Pulmonary artery endothelial cell (primary cell): ENCODE measurements at places on chromosomes 13 and 19.

DNA sequence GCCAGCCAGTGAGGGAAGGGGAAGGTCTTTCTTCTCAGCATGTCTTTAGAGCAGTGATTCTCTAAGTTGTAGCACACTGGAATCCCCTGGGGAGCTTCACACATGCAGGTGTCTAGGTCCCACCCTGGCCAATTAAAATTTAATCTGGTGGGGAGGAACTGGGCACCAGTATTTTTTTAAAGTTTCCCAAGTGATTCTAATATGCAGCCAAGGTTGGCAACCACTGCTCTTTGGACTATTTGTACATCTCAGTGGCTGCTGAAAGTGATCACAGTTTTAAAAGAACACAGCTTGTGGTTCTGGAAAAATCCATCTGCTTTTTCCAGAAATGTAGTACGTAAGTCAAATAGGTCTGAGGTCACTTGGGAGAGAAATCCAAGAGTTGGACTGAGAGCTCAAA lies 10.7 kb upstream of the KATNAL1 start:
- no peak for DNase-seq

DNA sequence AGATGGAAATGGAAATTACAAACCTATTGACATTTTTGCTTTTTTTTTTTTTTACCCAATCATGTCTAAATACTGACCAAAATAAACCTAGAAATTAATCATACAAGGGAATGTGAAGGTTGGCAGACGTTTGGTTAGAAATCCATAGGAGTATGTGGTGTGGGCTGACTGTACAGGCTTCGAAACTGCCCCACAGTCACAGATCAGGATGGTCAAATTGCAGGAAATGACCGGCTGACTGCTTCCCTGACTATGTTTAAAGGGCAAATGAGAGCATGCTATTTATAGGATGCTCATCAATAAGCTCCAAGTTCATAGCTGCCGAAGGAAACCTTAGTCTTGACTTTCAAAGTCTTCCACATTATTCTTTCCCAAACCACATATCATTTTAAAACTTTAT lies 118.4 kb downstream of the COG6 start:
- no peak for DNase-seq

DNA sequence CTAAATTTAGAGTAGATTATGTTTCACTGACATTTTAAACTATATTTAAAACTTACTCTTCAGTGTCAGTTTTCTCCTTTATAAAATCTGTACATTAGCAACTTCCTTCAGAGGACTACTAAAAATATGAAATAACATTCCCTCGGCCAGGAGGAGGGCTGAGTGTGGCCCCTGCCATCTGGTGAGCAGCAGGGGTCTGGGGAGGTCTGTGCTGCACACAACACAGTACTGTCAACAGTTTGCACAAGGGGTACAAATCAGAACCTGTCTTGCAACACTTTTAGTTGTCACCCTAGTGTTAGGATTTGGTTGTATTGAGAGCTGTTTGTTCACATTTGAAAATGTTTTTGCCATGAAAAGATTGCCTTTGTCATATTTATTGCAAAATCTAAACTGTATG lies 48.9 kb downstream of the TPP2 start:
- DNase-seq = no peak

- DNase-seq = no peak
These were observed 7.9 kb upstream of the ZNF606 start for GRCh38 chr19:58010507-58010906.

DNA sequence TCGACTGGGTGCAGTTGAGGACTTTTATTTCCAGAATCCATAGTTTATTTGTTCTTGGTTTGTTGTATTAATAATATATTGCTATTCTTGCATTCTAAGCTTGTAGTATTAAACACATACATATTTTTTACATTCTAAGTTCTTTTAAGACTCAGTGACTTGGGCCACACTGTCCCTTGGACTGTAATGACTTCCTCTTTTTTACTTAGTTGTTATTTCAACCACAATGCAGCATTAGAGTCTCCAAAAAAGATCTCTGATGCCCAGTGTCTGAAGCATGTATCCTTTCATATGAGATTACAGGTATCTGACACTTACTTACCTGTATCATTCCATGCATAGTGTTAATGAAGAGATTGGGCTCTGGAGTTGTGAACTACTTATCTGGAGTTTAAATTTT lies 864.9 kb upstream of the PCDH20 start:
- DNase-seq = no peak

DNA sequence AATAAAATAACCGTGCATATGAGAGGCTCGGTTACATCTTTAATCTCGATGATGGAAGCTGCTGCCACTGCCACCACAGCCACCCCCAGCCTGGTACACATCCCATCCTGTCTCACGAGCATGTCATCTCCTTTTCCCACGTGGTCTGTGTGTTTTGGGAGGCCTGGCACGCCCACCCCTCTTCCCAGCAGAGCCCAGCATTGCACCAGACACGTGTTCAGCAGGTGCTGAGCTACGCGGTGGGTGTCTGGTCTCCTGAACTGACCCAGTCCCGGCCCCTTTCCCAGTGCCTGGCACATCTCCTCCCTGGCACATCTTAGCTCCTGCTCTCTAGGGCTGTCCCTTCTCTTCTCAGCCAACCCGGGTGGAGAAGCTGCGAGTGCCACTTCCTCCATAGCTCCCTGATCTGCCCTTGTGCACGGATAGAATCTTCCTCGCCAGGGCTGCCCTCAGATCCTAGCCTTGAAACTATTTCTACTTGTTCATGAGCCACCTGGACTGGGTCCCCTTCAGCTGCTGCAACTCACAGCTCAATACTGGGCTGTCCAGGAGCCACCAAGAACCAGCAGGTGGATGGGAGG lies 36.8 kb upstream of the ZNF536 start:
- no peak for DNase-seq

GRCh38 chr13:93755341-93755740 lies 528.7 kb downstream of the GPC6 start:
- no peak for DNase-seq

DNA sequence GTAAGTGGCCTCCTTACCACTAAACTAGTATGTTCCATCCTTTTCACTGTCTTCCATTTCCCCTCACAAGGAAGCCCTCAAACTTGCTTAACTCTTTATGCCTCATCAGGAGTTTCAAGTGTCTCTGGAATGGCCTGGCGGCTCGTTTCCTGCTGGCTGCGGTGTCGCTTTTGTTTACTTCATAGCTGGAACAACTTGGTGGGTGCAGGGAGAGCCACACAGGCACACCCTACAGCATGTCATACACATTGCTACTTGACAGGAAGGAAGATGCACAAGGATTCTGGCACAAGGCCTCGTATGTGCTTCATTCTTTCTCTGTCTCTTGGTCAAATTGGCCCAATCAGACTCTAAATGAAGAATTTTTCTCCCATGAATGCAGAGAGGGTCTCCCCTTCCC lies 488.3 kb downstream of the FOXO1 start:
- DNase-seq = no peak
